Left ventricle myocardium inferior (tissue), 1 donor: ENCODE measurements at places on chromosomes 11 and 22. TPM values are rescaled to one million over a fixed set of nuclear protein-coding genes. Genes with fewer than 3 reads are reported as not detected.

DNA sequence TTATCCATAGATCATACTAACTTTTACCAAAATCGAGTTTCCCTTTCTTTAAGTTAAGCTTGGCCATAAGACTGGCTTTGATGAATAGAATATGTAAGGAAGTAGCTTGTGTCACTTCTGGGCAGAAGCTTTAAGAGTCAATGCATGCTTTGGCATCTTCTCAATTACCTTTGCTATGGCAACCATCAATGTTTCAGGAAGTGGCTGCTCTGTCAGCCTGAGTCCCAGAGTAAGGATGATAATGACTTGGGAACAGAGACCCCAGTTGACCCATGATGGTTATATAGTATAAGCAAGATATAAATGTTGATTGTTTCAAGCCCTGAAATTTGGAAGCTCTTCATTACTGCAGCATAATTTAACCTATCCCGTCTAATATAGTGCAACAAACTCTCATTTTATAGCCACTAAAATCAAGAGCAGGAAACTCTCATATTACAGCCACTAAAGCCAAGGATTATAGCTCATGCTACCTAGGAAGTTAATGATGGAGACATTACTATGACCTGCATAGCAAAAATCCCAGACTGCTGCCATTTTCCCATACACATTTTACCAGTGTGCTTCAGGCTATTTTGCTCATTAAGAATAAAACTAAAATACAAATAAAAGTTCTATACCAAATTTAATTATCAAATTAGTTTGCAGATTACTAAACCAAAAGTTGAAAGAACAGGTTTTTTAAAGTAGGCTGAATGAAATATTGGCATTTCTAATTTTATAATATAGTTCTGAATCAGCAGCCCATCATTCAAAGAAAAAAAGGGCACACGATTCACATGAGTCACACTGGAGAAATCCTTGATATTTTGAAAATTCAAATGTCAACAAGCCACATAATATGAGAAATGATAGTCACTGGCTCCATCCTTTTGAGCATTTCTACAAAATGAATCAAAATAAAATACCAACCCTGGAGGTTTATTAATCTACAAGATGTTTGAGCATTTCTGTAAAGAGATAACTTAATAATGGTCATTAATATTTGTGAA is 23.8 kb downstream of the FSHB start:
- no peaks in the 10 kb centered on the region for H3K27me3 ChIP-seq
- H3K36me3 ChIP-seq: no peaks in the 10 kb centered on the region
- H3K4me1 ChIP-seq: no peaks in the 10 kb centered on the region
- no peak for DNase-seq

DNA sequence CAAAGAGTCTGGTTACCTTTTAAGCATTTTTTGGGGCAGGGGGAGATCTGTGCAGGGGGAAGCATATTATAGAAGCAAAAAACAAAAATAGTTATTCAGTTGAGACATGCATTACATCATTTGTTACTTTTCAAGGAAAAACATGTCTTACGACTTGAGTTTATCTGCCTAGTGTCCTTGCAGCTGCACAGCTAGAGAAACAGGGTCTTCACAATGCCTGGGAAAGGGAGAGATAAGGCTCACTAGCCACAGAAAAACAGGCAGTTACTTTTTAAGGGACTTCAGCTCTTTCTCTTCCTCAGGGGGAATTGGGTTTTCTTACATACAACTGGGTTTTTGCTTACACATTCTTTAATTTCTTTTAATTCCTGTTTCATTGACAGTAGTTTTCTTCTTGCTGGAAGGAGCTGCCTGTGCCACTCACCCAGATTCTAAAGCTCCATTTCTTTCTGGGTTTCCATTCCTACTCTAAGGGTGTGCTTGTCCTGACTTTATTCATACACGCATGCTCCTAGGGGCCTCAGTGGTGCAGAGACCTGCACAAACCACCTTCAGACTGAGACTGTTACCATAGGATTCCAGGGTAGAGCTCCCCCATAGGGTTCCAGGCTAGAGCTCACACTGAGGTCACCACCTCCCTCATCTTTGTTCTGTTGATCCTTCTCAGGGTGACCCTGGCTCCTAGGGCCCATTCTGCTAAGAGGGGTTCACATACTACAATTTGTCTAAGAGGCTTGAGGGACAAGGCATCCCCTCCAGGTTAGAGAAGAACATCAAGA is 14.7 kb upstream of the UBQLNL start:
- H3K4me1 ChIP-seq: peaks cover 7% of the 10 kb centered on the region
- no peak for DNase-seq
- no peaks in the 10 kb centered on the region for H3K27me3 ChIP-seq
- no peak overlapping the region for H3K27ac ChIP-seq
- H3K4me3 ChIP-seq: no peak overlapping the region
- no peaks in the 10 kb centered on the region for H3K36me3 ChIP-seq

DNA sequence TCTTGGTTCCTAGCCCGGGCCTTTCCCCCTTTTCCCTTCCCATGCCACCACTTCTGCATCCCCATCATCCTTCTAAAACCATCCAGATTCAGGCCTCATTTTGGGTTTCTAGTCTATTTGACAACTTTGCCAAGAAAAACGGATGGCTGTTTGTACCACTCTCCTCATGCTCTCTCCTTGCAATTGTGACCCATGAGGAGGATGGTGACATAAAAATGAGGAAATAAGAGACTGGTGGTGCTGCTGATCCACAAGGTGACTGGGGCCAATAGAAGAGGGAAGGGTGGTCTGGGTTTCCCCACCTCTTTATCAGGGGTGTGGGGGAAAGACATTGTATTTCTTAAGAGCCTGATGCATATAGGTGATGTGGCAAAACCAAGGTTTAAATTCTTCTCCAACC is 1.0 kb downstream of the MS4A4A start:
- no peak for DNase-seq
- no peaks in the 10 kb centered on the region for H3K4me1 ChIP-seq
- H3K36me3 ChIP-seq: no peaks in the 10 kb centered on the region

- H3K27me3 ChIP-seq: peaks cover 4% of the 10 kb centered on the region
- H3K4me1 ChIP-seq: peaks cover 4% of the 10 kb centered on the region
- no peak overlapping the region for H3K27ac ChIP-seq
Observed at GRCh38 chr11:114017723-114018122, 41.8 kb upstream of the ZBTB16 start.

DEFB131B gene
- not detected for total RNA-seq

CHRDL2 gene
- 6.5 TPM for total RNA-seq

GRCh38 chr22:37922191-37922590 is 16.1 kb downstream of the MICALL1 start:
- H3K27me3 ChIP-seq: no peaks in the 10 kb centered on the region
- DNase-seq: no peak
- no peak overlapping the region for H3K27ac ChIP-seq
- peaks cover 86% of the 10 kb centered on the region for H3K36me3 ChIP-seq
- H3K4me3 ChIP-seq: no peak overlapping the region
- peaks cover 29% of the 10 kb centered on the region for H3K4me1 ChIP-seq

DNA sequence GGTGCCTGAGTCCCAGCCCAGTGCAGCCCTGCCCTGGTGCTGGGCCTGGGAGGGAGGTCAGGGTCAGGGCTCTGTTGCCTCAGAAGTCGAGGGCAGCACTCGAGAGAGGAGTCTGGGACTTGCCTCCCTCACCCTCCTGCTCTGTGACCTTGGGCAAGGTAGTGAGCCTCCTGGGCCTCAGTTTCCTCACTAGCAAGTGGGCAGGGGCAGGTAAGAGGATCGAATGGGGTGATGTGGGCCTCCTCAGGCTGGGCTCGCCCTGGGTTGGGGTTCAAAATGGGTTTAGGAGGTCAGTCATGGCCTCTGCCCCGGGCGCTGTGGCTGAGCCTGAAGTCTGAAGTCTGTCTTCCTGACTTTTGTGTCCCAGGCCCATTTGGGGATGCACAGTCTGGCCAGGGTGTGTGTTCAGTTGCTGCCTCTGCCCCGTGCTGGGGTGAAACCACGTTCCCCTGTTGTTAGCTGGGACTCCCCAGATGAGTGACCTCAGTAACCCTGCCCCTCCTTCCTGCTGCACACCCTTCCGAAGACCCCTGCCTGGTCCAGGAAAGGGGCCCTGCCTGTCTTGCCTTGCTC is 40.9 kb upstream of the CELSR1 start:
- peak overlapping the region; percentile 89 for H3K27ac ChIP-seq
- no peaks in the 10 kb centered on the region for H3K27me3 ChIP-seq
- peaks cover 92% of the 10 kb centered on the region for H3K4me1 ChIP-seq
- DNase-seq: peak; percentile 21
- H3K36me3 ChIP-seq: no peaks in the 10 kb centered on the region

GRCh38 chr11:66335531-66336233 is 552 bp downstream of the RIN1 start:
- H3K27me3 ChIP-seq: no peaks in the 10 kb centered on the region
- peak overlapping the region; percentile 79 for H3K4me3 ChIP-seq
- H3K36me3 ChIP-seq: peaks cover 49% of the 10 kb centered on the region
- H3K4me1 ChIP-seq: peaks cover 27% of the 10 kb centered on the region
- peak overlapping the region; percentile 88 for H3K27ac ChIP-seq

ROBO4 gene
- 20.7 TPM for total RNA-seq

GRCh38 chr11:30561691-30562415 is 24.3 kb downstream of the MPPED2 start:
- no peaks in the 10 kb centered on the region for H3K27me3 ChIP-seq
- no peak overlapping the region for H3K27ac ChIP-seq
- peaks cover 28% of the 10 kb centered on the region for H3K4me1 ChIP-seq
- no peaks in the 10 kb centered on the region for H3K36me3 ChIP-seq
- H3K4me3 ChIP-seq: no peak overlapping the region

USH1C gene
- total RNA-seq: not detected

- no peak for DNase-seq
- H3K4me1 ChIP-seq: no peaks in the 10 kb centered on the region
- H3K36me3 ChIP-seq: no peaks in the 10 kb centered on the region
- H3K27ac ChIP-seq: no peak overlapping the region
Observed at GRCh38 chr11:70240337-70240736, 30.2 kb upstream of the PPFIA1 start.

- H3K27ac ChIP-seq: no peak overlapping the region
- H3K36me3 ChIP-seq: no peaks in the 10 kb centered on the region
- H3K4me3 ChIP-seq: no peak overlapping the region
- DNase-seq: no peak
- H3K27me3 ChIP-seq: peaks cover 53% of the 10 kb centered on the region
Observed at GRCh38 chr11:119592642-119593041, 136.4 kb downstream of the NECTIN1 start.

DNA sequence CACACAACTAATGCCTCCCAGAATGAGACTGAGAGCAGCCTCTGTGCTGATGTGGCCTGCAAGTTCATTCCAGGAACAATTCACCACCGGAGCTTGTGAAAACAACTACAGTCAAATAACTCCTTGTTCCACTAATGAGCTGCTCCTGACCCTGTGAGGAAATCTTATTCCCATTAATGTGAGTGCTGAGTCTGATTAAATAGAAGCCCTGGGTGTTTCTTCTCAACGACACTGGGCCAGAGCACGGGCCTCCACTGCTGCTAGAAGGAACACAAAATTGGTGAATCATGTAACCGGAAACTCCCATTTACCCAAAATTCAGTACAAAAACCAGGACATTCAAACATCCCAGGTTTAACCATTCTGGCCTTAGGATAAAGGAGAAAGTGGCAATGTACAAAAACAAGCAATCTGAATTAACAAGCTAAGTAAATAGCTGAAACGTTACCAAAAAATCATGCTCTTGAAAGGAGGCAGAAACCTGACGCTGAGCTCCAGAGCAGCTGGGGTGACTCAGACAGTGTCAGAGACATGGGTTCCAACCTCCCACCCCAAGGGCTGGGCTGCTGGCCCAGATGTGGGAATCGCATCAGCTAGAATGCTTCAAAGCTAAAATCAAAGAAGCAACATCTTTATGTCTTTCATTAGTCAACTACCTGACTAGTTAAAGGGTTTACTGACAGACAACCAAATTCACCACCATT is 26.7 kb downstream of the SERGEF start:
- no peak overlapping the region for H3K4me3 ChIP-seq
- peak overlapping the region; percentile 44 for H3K27ac ChIP-seq
- H3K4me1 ChIP-seq: peaks cover 19% of the 10 kb centered on the region
- no peaks in the 10 kb centered on the region for H3K27me3 ChIP-seq
- peaks cover 28% of the 10 kb centered on the region for H3K36me3 ChIP-seq

DNA sequence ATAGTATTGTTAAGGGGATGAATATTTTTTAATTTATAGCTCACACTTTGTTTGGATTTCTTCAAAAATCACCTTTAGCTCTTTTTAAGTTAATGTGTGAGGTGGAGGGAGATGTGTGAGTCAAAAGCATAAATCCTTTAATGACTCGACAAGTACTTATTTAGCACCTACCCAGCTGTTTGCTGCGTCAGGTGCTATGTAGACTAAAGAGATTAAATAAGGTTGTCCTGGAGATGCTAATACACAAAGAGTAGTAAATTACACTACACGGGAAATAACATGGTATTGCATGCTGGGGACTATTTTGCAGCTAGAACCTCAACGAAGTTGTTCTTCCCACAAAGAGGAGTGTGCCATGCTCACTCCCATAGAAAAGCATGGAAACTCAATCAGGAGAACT is 583.3 kb upstream of the TENM4 start:
- H3K27me3 ChIP-seq: no peaks in the 10 kb centered on the region
- H3K36me3 ChIP-seq: no peaks in the 10 kb centered on the region
- H3K4me3 ChIP-seq: no peak overlapping the region

DNA sequence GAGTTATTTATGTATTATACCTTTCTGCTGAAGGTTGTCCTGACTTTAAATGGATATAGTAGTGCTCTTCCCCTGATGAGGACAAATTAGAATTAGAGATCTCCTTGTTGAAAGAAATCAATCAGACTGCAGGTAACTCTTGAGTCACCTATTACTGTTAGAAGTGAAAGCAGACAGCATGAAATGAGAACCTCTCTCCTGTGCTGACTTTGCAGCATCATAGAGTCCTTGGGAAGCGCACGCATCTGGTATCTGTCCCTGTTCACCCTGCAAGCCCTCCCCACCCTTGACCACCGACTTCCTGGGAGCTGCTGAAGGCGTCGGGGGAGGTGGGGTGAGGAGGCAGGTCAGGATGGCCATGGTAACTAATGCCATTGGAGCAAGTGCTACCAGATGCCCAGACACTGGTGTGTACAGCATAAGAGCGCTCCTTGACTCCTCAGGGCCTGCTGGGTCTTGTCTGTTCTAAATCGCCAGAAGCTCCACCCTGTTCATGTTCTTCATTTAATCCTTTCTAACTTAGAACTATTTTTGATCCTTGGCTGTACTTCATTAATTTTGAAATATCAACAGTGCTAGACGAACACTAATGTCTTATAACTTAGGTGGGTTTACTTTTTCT is 143.9 kb downstream of the WNT7B start:
- H3K27me3 ChIP-seq: no peaks in the 10 kb centered on the region
- H3K4me3 ChIP-seq: no peak overlapping the region
- no peak for DNase-seq
- H3K27ac ChIP-seq: no peak overlapping the region

GRCh38 chr11:109858152-109858551 is 235.0 kb upstream of the ZC3H12C start:
- H3K27me3 ChIP-seq: no peaks in the 10 kb centered on the region
- no peaks in the 10 kb centered on the region for H3K4me1 ChIP-seq
- no peak overlapping the region for H3K27ac ChIP-seq

DNA sequence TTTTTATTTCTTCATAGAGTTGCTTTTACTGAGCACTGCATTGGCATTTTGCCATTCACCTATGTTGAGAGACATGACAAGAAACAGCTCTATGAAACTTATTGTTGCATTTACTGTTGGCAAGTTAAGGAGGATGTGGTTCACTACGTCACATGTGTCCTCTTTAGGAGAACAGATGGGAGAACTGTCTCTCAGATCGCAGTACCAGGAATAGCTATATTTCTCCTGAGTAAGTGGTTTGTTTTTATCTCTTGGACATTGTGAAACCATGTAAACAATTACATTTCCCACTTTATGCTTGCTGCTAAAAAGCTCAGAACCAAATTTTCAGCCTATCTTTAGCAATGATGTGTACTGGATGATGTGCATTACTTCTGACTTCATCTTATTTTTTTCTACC is 34.8 kb upstream of the PSMA1 start:
- H3K36me3 ChIP-seq: no peaks in the 10 kb centered on the region
- no peak overlapping the region for H3K4me3 ChIP-seq
- no peaks in the 10 kb centered on the region for H3K27me3 ChIP-seq
- peak overlapping the region; percentile 43 for H3K27ac ChIP-seq
- peaks cover 27% of the 10 kb centered on the region for H3K4me1 ChIP-seq

ANKK1 gene
- not detected for total RNA-seq
